ENCODE measurements at places on chromosomes 6 and 20.

GRCh38 chr6:6908121-6908520, 199.6 kb upstream of the RREB1 start:
- DNase-seq, result no peak

DNA sequence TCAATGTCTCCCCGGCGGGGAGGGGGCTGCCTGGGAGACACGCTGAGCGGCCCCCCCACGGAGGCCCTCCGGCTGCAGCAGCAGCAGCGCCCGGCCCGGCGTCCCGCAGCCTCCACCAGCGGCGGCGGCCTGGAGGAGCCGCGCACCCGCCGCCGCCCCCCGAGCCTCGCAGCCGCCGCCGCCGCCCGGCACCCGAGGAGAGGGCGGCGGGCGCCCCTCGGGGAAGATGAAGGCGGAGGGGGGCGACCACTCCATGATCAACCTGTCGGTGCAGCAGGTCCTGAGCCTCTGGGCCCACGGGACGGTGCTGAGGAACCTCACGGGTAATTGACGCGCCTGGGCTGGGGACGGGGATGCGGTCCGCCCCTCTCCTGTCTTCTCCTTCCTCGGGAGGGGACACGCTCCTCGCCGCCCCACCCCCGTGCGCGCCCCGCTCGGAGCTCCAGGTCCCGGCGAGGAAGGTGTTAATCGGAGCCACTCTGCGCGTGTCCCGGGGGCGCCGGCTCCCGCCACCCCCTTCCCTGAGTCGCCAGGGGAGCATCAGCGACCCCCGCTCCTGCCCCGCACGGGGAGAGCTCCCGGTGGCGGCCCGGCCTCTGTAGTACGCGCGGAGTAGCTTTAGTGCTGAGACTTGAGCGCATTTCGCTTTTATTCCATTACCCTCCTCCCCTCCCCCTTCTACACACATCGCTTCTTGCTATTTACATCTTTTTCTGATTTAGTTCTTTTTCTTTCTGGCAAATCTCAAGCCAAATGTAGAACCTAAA, 686 bp downstream of the TMEM170B start:
- DNase-seq, result peak; percentile 27

DNA sequence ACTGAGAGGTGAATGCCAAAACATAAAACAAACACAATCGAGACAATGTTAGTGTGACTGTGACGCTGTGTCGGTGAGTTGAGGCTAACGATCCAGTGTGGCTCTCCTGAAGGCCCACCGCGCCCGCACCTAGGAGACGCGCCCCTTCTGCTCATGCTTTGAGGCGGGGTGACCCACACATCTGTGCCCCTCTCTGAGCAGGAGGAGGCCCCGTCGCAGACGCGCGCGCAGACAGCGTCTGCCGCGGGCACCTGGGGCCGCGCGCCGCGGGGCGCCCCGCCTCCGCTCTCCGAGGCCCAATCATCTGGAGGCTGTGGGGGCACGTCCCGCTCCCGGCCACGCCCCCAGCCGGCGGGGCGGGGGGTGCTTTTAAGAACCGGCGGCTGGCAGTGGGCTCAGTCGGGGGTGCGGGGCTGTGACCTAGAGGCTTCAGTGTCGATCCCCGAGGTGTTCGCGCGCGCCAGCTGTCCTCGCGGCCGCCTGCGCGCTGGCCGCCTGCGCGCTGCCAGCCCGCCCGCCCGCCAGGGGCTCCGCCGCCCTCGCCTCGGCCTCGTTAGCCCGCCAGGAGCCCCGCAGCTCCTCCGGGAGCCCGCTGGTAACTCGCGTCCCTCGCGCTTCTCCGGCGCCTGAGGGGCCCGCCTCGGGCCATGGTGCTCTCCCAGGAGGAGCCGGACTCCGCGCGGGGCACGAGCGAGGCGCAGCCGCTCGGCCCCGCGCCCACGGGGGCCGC, at the start of gene SLC16A10:
Gene SLC16A10, plus strand, starts transcription at position 398 of the 730 bp plus-strand sequence. Its CDS starts 250 bp downstream, at position 648.
- peak; percentile 58 for DNase-seq

GRCh38 chr6:109998159-109998785, 20.2 kb downstream of the GPR6 start:
- no peak for DNase-seq

DNA sequence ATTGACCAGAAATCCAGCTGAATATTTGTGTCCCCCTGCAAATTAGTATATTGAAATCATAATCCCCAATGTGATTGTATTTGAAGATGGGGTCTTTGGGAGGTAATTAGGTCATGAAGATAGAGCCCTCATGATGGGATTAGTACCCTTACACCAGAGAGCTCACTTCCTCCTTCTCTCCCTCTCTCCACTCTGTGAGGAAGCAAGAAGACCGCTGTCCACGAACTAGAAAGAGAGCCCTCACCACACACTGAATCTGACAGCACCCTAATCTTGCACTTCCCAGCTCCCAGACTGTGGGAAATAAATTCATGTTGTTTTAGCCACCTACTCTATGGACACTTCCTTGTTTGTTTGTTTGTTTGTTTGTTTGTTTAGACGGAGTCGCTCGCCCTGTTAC, 11.9 kb upstream of the PLAGL1 start:
- no peak for DNase-seq

GRCh38 chr20:52473186-52473585, 281.6 kb upstream of the ZFP64 start:
- DNase-seq, result no peak

- DNase-seq, result no peak
Measured at GRCh38 chr20:16533502-16533901, 39.7 kb downstream of the KIF16B start.

DNA sequence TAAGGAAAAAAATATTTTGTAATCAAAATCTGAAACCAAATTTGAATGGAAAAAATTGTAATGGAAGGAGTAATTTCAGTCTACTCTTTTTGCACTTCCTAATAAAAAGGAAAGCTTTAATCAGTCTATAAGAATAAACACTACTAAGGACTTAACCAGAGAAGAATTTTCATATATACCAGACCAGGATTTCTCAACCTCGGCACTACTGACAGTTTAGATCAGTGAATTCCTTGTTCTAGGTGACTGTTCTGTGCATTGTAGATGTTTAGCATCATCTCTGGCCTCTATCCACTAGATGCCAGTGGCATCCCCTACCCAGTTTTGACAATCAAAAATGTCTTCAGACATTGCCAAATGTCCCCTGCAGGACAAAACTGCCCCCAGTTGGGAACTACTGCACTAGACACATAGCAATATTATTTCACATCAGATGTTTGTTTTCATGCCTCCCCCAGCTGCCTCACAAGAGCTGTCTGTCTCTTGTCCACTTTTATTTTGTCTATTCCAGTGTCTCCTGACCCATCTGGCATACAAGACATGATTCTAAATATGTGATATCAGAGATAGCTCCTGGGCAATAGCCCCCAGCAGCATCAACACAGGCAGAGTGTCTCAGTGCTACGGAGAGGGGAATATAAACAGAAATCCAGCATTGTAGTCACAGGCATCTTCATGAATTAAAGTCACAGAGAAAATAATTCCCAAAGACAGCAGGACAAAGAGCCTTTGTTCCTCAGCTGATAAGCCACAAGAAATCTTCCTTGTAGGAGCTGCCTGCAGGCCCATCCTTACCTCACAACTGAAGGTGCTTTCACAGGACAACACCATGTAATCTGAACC, 27.0 kb downstream of the DNAAF9 start:
- DNase-seq, result no peak

- no peak for DNase-seq
Measured at GRCh38 chr6:137873273-137873762, 6.3 kb downstream of the TNFAIP3 start.

DNA sequence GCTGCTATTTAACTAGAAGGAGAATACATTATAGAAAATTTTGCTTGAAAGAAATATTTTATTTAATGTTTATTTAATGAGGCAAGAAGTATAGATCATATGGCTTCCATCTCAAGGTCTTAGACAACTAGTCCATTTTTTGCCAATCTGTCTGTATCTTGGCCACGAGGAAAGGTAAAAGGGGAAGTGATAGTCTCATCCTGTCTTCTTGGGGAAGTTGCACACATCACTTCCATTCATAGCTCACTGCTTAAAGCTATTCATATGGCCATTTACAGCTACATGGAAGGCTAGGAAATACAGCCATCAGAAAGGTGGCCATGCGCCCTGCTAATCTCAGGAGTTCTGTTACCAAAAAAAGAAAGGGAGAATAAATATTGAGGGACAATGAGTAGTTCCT, 50.8 kb downstream of the METTL24 start:
- no peak for DNase-seq

DNA sequence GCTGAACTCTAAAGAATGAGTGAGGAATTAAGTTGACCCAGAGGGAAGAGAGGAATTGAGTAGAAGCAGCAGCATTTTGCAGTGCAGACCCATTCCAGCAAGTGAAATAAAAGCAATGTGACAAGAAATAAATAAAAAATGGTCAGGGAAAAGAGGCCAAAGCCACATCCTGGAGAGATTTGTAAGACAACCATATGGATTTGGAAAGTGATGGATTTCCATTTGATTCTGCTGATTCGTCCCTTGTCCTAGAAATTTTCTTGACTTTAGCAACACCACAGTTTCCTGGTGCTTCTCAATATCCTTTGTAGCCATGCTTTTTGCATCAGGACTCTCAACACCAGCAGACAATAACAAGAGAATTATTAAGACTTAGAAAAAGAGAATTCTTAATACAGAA, 29.8 kb downstream of the ANKEF1 start:
- DNase-seq, result no peak

DNA sequence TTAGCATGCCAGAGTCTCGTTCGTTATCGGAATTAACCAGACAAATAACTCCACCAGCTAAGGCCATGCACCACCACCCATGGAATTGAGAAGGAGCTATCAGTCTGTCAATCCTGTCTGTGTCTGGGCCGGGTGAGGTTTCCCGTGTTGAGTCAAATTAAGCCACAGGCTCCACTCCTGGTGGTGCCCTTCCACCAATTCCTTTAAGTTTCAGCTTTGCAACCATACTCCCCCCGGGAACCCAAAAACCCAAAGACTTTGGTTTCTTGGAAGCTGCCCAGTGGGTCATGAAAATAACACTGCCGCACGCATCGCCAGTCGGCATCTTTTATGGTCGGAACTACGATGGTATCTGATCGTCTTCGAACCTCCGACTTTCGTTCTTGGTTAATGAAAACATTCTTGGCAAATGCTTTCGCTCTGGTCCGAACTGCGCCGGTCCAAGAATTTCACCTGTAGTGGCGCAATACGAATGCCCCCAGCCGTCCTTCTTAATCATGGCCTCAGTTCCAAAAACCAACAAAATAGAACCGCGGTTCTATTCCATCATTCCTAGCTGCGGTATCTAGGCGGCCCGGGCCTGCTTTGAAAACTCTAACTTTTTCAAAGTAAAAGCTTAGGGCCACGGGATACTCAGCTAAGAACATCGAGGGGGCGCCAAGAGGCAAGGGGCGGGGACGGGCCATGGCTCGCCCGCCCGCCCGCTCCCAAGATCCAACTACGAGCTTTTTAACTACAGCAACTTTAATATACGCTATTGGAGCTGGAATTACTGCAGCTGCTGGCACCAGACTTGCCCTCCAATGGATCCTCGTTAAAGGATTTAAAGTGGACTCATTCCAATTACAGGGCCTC, 1958.5 kb upstream of the DEFB115 start:
- DNase-seq, result no peak

DNA sequence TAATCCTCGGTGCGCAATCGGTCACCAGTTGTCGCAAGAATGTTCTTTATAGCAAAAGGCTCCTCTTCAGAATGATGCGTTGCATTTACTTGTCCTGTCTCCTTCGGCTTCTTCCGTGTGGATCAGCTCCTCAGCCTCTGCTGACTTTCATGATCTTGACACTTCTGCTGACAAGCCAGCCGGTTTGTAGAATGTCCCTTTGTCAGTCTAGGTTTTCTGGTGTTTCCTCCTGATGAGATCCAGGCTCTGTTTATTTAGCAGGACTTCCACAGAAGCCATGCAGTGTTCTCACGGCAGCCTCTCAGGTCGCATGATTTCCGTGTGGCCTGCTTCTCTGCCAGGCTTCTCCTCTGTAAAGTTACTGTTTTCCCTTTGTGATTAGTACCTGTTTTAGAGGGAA, 66.9 kb downstream of the STX11 start:
- no peak for DNase-seq

DNA sequence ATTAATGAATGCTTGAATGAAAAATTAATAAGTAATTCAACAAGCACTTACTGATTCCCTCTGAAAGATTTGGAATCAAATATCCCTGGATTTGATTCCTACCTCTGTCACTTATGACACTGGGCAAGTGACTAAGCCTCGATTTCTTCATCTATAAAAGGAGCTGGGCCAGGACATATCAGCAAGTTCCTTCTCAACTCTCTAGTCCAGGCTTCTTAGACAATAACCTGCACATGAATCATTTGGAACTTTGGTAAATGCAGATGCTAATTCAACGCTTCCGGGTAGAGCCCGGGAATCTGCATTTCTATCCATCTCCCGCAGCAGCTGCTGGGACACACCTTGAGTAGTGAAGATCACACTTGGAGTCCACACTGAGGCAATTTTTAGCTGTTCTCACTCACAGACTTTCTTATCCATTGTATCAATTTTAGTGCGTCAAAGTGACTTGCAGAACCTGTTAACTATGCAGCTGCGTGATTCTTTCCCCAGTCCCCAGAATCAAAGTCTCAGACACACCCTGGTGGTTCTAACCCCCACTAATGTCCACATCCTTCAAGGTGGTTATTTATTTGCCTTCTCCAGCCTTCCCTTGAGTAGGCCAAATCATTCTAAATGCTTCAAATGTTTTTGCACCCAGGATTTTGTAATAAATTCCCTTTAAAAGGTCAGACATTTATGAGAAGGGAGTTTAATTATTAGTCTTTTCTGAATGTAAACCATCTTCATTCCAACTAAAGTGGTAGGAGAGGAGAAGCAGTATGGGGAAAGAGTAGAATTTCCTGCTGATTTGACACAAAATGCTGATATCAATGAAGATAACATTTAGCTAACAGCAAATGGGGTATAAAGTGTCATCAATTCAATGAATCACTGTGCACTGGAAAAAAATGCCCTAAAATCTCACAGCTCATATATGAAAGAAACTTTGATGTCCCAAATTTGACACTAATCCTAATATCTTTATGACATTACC, 26.0 kb upstream of the CCND3 start:
- no peak for DNase-seq

DNA sequence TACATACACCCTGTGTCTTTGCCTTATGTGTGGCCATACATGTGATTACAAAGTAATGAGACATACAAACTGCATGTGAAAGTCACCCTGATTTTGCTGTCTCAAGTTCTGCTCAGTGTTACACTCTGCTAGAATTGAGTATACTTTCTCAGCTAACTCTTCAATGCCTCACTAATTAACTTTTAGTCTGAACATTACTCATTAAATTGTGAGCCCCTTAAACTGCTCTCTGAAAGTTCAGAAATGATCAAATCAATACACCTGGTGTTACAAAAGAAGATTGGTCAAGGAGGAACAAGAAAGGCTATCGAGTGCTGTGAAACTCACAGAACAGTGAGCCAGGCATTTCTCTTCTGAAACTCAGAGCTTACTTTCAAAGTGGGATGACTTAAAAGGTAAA, 71.3 kb downstream of the MKKS start:
- DNase-seq, result no peak

- no peak for DNase-seq
Measured at GRCh38 chr6:169803271-169803811, 51.9 kb downstream of the ERMARD start.

DNA sequence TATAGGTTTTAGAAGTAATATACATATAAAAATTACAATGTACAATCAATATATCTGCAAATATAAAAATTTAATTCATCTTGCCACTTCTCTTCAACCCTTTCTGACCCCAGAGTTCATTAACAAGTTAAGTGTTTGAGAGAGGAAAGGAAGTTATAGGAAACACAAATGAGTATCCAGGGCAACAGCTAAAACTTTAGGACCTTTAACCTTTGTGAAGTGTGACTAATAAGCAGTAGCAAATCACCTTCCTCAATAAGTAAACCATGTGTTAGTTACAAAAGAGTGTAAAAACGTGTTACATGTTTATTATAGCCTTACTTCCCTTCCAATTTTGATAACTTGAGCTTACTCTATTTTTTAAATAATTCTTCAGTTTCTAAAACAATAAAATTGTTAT, 73.4 kb upstream of the SIM1 start:
- DNase-seq, result no peak
